ENCODE measurements at places on chromosomes 12 and 14.

DNA sequence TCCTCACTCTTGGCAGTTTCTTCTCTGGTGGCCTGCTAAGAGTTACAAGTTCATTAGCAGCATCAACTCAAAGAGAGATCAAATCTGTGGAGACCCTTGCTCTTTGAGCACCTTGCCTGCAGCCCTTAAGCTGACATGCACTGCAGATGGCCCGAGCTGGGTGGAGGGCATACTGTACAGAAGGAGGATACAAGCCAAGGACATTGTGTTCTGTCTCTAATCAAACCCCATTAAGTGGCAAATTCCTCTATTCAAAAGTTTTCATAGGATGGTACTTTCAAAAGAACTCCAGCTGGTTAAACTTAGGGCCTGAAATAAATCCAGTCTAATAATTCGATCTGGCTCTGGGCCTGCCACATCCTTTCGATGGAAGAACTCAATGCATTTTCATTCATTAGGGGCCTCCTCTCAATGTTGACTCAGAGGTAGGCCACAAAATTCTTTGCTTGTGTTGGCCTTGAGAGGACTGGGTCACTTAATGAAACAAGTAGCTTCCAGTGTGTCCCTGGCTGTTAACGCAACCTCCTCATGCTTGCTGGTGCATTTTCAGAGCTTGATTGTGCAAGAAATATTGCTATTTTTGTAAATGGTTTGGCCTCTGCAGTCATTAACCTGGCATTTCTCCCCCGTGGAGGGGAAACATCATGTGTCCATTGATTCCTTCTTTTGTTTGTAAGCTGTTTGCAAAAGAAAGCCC is 318.2 kb downstream of the NUAK1 start:
- no peak for DNase-seq

- peak; percentile 78 for DNase-seq
These were observed 71.2 kb downstream of the VCPKMT start for GRCh38 chr14:50045039-50045711.

- DNase-seq, result no peak
These were observed 4.7 kb downstream of the LIN52 start for GRCh38 chr14:74089251-74090020.

GRCh38 chr14:102442241-102443211 is 67.0 kb downstream of the ANKRD9 start:
- no peak for DNase-seq

DNA sequence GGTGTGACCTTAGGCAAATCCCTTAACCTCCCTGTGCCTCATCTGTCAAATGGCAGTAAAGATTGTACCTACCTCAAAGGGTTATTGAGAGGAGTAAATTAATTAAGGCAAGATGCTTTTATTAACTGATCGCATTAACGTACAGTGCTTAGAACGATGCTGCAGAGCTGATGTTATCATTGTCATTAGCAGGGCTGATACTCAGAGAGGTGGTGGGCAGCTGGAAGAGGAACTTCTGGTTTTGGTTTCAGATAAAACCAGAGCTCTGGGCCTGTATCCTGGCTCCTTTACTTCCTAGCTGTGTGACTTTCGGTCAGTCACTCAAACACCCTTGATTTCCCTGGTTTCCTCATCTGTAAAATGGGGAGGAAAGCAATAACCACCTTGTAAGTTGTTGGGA is 55.1 kb downstream of the CALM1 start:
- no peak for DNase-seq

DNA sequence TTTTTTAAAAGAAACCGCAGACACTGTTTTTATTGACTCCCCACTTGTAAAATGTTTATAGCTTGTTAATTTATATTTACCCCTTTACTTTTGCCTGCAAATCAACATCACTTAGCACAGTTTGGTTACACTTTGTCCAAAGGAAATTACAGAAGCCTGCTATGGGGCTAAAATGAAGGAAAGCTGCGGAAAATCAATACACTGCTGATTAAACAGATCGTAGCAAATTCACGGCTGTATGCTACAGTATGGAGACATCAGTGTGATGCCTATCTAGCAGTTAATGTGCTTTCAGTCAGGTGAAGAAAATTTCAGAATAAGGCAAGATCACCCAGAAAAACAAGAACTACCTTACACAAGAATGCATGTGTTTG is 110.0 kb downstream of the FOXG1 start:
- DNase-seq, result no peak

- DNase-seq, result no peak
These were observed 460.8 kb downstream of the BCAT1 start for GRCh38 chr12:24488091-24488596.
